ENCODE measurements at places on chromosomes 1 and 21.

DNA sequence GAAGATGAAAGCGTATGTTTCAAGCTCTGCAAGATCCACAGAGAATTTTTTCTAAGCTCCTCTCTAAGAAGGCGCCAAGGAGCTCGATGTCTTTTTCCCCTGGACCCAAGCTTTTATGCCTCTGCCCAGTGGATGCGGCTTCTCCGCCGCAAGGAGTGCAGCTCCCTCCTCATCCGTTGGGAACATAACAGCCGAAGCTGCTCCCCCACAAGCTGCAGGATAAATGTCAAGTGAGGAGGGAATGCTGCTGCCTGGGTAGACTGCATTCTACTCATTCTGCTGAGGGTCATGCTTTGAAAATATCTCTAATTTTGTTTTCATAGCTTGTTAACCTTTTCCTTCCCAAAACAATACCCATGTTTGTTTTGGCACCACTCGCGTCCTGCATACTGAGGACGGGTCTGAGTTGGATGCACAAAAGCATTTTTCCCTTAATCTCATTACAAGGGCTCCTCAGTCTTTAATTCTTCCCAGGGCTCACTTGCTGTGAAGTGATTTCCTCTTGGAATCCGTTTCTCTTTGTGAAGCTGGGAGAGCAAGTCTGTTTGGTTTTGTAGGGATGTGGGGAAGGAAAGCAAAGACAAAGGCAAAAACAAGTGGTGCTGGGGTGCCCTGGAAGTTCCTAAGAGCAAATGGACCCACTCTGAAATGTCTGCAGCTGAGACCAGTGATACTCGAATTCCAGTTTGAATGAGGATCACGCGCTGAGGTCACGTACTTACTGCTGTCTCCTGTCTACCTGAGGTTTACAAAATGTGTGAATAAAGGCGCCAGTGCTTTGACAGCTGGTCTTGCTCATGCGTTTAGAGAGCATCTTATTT is 134.0 kb upstream of the IRF2BP2 start:
- DNase-seq = no peak

DNA sequence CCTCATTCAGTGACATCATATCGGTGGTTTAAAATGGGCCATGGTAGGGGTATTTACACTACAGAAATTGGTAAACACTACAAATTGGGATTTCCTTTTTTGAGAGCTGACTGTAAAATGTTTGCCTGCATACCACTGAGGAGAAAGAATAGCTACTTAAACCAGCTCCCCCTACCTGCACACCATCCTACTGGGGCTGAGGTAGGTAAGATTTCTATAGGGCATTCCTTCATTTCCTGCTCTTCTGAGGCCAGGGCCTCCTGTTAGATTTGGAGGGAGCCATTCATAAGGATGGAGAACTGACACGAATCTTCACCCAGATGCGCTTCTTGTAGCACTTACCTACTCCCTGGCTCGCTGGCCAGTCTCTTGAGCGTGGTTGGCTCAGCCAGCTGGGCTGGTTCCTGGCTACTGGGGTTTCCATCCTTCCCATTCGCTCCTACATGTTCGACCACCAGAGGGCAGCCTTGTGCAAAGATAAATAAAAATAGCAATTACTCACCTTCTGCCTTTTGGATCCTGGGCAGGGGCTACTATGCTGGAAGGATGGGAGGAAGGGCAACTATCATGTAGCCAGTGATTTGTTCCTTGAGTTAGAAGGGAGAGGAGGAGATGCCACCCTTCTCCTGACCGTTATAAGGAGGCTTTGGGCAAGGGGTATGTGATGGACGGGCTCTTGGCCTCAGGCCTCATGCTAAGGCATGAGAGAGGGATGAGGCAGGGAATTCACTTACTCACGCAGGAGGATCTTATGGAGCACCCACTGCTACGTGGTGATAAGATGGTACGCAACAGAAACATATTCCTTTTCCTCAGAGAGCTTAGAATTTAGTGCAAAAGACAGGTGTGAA is 10.7 kb downstream of the OPTC start:
- DNase-seq = peak; percentile 84

- no peak for DNase-seq
Observed at GRCh38 chr21:43605320-43606215, 53.7 kb downstream of the HSF2BP start.

DNA sequence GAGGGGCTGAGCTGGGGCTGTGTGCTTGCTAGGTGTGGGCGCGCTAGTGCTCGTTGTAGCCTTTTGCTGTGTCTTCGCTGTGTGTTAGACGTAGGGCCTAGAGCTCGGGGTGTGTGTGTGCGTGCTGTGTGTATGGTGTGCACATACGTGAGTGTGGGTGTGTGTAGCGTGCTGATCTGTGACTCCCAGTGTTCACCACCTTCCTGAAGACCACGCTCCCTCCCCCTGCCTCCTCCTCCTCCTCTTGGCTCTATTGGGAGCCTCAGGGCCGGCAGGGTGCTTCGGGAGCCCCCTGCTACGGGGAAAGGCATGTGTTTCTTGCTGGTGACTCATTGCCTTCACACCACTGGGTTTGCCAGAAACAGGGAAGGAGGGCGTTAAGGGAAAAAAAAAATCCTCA is 9.4 kb upstream of the KCNC4 start:
- no peak for DNase-seq

- DNase-seq = no peak
Observed at GRCh38 chr1:212256369-212256768, 28.8 kb upstream of the PPP2R5A start.

DNA sequence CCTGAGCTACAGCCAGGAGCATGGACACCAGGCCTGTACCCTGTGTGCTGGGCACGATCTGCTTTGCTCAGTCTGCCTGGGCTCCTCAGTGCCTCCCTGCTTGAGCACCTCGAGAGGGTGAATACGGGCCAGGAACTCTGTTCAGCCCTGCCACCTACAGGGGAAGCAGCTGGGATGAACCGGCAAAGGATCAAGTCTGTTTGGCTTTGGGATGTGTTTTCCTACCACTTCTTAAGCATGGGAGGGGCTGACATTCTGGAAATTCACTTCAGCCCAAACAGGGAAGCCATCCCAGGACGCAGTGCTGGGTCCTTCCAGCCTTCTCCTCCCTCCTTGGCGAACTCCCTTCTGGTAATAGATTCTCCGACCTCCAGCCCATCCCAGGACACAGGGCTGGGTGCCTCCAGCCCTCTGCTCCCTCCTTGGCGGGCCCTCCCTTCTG is 55.8 kb upstream of the SELENON start:
- DNase-seq = peak; percentile 45

DNA sequence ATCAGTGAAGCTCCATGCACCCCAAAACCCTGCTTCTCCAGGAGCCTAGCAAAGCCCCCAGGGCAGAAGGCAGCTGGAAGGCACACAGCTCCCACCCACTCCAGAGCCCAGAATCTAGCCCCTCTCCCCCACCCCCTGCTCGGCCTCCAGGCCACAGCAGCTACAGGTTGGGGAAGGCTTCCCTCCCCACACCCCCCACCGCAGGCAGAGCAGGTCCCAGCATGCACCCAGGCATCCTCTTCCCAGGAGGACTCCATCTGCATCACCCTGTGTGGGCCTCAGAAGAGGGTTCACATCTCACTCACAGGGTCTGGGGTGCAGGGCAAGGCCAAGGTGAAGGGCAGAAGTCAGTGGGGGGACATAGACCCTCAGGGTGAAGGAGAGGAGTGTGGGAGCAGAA is 719 bp downstream of the S100A14 start:
- DNase-seq = no peak

DNA sequence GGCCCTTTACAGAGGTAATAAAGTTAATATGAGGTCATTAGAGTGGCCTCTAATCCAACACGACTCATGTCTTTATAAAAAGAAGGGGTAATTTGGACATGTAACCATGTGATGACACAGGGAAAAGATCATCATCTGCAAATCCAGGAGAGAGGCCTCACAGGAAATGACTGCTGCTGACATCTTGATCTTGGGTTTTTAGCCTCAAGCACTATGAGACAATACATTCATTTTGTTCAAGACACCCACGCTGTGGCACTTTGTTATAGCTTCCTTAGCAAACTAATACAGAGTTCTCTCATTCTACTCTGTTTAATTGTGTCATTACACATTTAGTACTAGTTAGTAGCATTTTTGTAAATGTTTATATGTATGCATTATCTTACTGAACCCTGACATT is 64.0 kb upstream of the RUNX1 start:
- DNase-seq = no peak
